Tibial nerve (tissue), 4 donors: ENCODE measurements at places on chromosomes 6 and 20. TPM values are rescaled to one million over a fixed set of nuclear protein-coding genes. Genes with fewer than 3 reads are reported as not detected.

GRCh38 chr6:55916188-55916587 is 40.8 kb upstream of the BMP5 start:
- DNase-seq: no peak

DNA sequence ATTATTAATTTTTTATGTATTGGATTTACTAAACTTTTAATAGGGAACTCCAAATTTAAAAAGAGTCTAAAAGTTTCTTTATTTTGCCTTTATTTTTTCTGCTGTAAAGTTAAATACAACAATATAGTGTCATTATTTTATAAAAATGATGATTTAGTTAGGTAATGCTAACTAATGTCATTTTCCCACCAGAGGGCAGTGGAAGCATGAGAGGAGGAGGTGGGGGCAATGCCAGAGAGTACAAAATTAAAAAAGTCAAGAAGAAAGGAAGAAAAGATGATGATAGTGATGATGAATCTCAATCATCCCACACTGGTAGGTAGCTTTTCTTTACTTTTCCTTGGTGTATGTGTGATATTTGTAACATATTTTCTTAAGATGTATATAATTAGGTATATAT is 20.2 kb upstream of the FHL5 start:
- DNase-seq: no peak

GRCh38 chr6:72522735-72523141 is 99.1 kb upstream of the KCNQ5 start:
- DNase-seq: no peak

The PPIL1 gene
- 9.6 TPM for total RNA-seq

- no peak for DNase-seq
Observed at GRCh38 chr6:22320750-22321149, 23.9 kb upstream of the PRL start.

- DNase-seq: no peak
Observed at GRCh38 chr6:33744895-33745546, 1.7 kb downstream of the IP6K3 start.

The ASIP gene
- not detected for total RNA-seq

GRCh38 chr6:20370801-20371200 is 30.9 kb upstream of the E2F3 start:
- DNase-seq: no peak

The MRPS26 gene
- 59.2 TPM for total RNA-seq
